ENCODE measurements at places on chromosomes 7 and 10. TPM values are rescaled to one million over a fixed set of nuclear protein-coding genes. Genes with fewer than 3 reads are reported as not detected.

Gene TEX47
- total RNA-seq = not detected

Gene BAIAP2L1
- 2.5 TPM for total RNA-seq

Gene PPP1R17
- total RNA-seq = not detected

Gene RBM17
- 69.0 TPM for total RNA-seq

DNA sequence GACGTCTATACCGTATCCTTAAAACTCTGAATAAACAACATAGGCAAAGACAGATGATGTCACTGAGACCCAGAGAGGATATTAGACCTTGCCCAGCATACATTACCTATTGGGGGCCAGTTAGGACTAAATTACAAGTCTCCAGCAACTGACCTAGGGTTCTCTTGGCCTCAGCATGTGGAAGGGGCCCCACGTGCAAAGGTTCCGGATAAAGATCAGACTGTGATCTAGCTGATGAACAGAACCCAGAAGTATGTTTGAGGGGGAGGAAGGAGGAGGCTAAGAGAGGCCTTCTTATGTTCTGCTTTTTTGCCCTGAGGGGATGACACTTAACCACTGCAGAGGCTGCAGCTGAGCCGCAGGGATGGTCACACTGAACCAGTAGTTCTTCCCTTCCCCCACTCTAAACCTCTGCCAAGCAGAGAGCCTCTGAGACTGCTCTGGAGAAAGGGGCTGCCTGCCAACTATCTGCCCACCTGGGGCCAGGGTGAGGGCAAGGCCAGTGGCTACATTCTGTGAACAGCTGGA is 24.0 kb upstream of the KMT2C start:
- DNase-seq = no peak

GRCh38 chr7:121219026-121219425 is 109.8 kb upstream of the WNT16 start:
- DNase-seq = no peak

DNA sequence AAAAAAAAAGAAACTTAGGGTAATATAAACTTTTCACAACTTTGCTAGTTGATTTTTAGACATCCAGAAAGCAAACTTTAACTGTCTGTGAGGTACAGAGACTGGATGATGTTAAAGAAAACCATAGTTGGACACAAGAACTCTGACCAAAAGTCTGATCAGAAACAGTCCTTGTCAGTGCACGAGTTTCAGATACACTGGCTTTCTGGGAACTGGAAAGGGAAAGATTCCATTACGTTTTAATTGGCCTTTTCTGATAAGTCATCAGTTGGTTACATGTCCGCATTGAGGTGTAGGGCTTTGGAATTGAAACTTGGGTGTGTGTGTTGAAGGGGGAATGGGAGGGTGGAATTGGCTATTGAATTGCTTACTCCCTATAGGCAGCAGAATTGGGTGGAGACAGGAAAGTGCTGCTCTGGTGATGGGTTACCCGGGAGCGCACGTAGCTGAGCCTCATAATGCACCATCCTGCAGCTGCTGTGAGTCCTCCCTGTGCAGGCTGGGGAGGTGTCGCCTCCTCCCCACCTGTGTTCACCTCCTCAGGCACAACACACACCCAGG is 59.9 kb downstream of the DAGLB start:
- no peak for DNase-seq

DNA sequence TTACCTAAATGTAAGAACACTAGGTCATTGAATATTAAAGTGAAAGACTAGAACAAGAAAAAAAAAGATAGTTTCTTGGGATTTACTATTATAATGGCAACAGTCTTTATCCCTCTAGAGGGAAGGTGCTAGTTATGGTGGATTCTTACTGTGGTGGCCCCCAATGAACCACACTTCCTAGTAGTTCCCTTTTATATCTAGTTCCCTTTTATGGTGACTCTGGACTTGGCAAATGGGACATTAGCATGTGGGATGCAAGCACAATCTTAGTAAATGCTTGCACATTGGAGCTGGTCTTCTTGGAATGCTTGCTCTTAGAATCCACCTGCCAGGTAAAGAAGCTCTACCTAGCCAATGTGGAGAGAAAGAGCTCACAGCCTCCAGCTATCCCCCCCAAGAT is 430.2 kb downstream of the LRMDA start:
- no peak for DNase-seq

DNA sequence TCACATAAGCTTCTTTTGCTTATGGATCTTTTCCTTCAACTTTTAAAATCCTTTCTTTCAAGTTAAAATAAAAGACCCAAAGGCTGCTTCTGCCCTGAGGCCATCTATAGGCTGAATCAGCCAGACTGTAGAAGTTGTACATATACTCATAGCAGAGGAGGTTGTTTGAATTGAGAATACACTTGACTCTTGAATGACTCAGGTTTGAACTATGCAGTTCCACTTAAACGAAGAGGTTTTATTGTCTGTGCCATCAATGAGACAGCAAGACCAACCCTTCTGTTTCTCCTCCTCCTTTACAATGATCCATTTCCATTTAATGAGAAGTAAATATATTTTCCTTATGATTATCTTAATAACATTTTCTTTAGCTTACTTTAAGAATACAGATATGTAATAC is 5.8 kb downstream of the ZNF365 start:
- no peak for DNase-seq

Data from omental fat pad (tissue), 4 donors.